Suppressor macrophage (primary cell): ENCODE measurements at places on chromosomes 3 and 15.
A peak's percentile ranks its signal among the peaks of the same experiment; 100 is the strongest.

- no peak for DNase-seq
These were observed 73.5 kb downstream of the ATP10A start for GRCh38 chr15:25789616-25789999.

DNA sequence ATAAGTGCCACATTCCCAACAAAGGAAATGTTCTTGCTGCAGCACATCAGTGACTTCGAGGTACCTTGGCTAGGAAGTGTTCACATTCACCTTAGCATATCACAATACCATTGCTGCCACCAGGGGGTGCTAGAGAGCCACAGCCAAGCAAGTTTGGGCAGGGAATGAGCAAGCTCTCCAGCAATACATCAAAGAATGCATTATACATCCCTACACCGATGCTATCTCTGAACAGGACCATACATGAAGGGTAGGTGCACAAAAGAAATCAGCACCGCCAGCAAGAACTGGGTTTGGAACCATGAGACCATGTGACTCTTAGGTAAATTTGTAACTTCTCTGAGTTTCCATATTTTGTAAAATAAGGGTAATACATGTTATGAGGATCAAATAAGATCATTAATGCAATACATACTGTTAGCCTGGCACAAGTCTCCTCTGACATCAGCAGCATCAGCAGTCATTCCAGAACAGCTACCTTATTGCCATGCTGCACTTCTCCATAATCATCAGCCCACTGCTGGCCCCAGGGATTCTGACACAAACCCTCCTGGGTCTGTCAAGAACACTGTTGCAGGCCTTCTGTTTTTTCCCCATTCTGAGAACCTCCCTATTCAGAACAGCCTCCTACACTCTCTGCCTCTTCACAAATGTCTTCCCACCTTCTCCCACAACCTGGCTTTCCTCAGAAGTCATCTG lies 37.5 kb downstream of the RYK start:
- peak; percentile 90 for DNase-seq

DNA sequence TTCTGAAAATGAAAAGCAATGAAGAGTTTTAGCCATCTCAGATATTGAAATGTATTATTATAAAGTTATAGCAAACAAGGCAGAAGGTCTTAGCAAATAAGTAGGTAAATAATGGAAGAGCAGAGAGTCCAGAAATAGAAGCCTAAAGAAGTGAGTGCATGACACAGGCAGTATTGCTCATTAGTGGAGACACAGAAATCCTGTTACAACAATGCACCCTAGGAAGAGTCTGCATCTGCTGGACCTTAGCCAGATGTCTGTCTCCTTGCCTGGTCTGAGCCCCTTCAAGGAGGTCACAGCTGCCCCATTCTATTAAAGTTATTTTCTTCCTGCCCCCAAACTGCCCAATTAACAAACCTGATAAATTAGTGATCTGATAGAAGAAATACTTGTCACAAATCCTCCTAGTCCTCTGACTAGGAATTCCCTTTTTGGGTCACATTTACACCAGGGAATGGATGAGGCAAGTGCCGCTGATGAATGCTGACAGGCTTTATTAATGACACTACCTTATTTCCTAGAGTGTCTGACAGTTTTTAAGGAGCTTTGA lies 51.9 kb downstream of the HOMER2 start:
- no peak for DNase-seq

DNA sequence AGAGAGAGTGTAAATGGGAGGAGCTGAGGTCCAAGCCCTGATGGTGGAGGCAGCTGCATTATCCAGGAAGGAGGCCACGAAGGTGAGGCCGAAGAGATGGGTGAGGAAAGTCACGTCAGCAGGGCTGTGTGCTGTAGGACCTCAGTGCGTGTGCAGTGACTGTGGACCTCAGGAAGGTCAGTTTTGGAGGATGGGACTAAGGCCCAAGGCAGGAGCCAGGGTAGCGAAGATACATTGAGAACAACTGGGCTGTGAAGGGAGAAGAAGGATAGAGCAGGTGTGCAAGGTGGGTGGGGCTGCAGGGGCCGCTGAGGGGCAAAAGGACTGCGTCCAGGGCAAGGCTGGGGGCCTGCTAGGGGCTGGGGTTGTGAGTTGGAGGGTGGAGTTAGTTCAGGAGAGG lies 4.9 kb downstream of the KLHL40 start:
- DNase-seq = no peak

DNA sequence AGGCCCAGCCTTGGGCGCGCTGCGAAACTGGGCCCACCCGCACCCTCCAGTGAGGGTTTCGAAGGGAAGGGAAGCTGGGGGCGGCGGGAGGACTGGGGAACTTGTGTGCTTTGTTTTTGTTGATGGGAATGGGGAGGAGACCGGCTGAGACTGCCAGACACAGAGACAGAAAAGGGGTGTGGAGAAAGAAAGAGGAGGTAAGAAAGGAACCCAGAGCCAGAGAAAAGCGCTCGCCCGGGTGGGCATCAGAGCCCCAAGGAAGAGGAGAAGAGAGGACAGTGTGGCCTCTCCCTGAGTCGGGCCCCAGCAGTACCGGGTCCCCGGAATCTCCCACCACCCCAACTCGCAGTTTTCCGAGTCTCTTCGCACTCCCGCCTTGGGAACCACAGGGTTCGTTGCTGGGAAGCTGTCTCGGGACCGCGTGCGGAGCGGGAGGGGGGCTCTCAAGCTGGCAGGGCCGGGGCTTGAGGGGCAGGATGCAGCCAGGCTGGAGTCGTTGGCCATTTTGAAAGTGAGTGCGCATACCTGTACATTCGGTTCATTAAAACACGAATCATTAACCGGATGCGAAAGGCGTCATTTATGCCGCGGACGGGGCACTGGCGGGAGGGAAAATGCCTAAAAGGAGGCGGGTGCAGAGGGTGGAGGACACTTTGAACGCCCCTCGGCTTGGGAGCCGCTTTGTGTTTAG lies 3.1 kb downstream of the SKOR1 start:
- DNase-seq = no peak

- peak; percentile 15 for DNase-seq
These were observed 12.9 kb downstream of the DYNC1LI1 start for GRCh38 chr3:32557640-32558352.

- peak; percentile 33 for DNase-seq
These were observed 116.9 kb downstream of the TP63 start for GRCh38 chr3:189748046-189748445.

GRCh38 chr3:8555113-8555661 lies 53.6 kb downstream of the LMCD1 start:
- DNase-seq = no peak

DNA sequence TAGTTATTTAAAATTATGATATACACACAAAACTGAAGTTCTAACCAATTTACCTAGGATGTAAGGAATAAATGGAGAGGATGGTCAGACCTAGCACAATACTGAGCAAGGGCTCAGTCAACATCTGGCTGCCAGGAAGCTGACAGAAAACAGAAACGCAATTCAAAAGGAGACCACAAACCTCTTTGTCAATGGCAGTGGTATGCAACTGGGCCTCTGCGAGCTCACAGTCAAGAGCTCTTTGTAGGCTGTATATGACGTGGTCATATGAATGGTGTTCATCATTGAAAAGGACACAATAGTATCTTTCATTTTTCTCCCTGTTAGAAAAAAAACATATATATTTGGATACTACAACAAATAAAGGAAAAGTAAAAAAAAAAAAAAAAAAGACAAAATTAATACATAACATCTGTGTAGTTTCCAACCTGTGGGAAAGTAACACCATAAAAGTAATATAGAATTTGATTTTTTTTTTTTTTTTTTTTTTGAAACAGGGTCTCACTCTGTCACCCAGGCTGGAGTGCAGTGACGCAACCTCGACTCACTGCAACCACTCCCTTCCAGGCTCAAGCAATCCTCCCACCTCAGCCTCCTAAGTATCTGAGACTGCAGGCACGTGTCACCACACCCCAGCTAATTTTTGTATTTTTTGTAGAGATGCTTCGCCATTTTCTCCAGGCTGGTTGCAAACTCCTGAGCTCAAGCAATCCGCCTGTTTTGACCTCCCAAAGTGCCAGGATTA lies 37.9 kb downstream of the UBR1 start:
- DNase-seq = peak; percentile 2

DNA sequence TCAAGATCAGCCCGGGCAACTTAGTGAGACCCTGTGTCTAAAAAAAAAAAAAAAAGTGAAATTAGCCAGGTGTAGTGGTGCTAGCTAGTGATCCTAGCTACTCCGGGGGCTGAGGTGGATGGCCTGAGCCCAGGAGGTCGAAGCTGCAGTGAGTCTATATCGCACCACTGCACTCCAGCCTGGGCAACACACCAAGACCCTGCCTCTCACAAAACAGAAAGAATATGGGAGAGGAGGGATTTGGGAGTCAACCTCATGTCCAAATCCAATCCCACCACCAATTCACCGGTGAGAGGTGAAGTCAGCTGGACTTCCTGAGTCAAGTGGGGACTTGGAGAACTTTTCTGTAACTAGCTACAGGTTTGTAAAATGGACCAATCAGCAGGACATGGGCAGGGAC lies 80.5 kb upstream of the MFGE8 start:
- DNase-seq = no peak

- no peak for DNase-seq
These were observed 1.6 kb downstream of the SKOR1 start for GRCh38 chr15:67826717-67827561.

- DNase-seq = no peak
These were observed 281.0 kb upstream of the NR2E3 start for GRCh38 chr15:71529361-71529760.

DNA sequence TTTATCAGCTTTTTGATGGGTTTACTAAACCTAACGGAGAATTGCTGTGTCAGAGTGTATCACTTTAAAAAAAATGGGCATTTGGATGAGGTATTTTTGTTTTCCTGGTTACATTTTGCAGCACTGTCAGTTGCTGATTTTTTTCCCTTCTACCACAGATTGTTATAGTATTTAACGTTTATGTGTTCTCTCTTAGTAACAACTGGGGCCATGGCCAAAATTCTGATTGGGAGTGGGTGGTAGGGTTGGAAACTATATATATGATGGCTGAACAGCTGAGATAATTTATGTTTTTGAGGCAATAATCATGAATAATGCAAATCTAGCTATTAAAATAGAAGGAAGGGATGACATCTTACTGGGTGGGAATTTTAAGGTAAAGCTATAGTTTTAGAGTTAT lies 229.4 kb upstream of the SUCLG2 start:
- no peak for DNase-seq

DNA sequence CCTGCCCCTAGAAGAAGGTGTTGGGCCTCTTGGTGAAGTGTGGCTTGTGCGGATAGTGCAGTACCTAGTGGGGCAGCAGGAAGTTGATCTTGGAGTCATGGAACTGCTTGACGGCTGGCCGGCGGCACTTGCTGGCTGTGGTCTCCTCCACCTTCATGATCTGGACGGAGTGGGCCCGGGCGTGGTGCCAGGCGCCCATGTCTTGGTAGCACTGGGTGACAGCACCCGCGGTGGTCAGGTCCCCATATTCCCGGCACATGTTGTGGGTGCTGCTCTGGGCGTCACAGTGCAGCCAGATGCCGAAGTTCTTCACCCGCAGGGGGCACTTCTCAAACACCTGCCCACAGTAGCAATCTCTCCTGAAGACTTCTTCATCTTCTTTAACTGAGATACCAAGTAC lies 30.7 kb downstream of the EXOG start:
- no peak for DNase-seq

- no peak for DNase-seq
These were observed 360.2 kb downstream of the ZNF385D start for GRCh38 chr3:21390856-21391255.

- no peak for DNase-seq
These were observed 181.7 kb upstream of the CADPS start for GRCh38 chr3:63056932-63057331.

DNA sequence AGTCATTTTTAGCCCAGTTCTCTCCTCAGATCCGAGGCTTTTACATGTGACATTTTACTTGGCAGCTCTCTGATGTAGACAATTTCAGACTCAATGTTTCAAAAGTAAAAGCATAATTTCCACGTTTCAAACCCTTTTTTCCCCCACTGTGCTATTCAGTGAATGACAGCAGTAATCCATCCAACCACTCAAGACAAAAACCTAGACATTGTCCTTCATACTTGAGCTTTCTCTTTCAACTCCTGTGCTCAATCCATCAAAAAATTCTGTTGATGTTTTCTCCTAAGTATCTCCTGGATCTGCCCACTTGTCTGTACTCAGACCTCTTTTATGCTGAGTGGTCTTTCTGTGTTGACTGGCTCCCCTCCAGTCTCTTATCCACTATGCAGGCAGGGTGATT lies 214.7 kb downstream of the CHL1 start:
- no peak for DNase-seq

- DNase-seq = no peak
These were observed 223.2 kb downstream of the MBNL1 start for GRCh38 chr3:152491922-152492321.

DNA sequence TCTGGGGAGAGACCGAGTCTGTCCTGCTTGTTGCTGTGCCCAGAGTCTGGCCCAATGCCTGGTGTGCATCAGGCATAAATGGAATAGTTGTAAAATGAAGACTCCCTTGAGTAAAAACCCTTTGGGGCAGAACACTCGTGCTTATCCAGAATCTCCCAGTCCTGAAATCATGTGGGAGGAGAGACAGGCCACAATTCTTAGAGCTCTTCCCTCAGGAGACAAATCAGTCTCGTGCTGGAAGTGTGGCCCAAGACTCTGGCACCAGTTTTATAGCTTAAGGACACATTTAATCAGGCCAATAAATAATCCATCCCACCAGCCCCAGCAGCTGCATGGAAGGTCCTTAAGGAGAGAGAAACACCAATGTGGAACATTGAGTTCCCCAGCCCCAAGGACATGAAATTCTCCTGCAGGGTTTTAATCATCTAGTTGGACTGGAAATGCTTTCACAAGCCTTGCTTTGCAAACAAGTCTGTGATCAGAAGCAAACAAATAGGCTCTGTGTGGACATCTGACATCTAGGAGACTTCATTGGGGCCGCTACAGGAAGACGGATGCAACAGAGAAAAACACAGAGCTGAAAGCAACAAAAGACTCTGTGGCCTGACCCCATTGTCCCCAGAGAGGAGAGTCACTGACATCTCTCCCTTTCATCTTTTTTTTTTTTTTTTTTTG lies 70.4 kb downstream of the LSM3 start:
- no peak for DNase-seq

GRCh38 chr15:101733545-101733944 lies 9.3 kb upstream of the TARS3 start:
- DNase-seq = no peak

GRCh38 chr15:95843241-95843910 lies 487.1 kb upstream of the NR2F2 start:
- DNase-seq = no peak

GRCh38 chr3:12896063-12896985 lies 55.0 kb upstream of the RPL32 start:
- DNase-seq = peak; percentile 43

DNA sequence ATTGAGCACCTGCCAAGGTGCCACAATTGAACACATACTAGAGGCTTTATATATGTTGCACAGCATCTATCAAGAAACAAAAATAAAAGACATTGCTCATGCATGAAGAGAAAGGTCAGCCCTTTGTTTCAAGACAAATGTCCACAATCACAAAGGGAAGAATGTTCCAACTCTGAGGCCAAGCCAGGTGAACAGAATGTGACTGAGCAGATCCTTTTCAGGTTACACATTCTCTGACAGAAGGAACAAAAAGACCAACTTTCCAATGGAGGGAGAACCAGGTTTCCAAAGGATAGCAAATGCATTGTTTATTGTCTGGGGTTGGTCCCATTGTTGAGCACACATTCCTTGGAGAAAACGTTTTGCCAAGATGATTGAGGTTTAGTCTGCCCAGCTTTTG lies 50.2 kb upstream of the FAM174B start:
- no peak for DNase-seq

GRCh38 chr3:149909923-149910322 lies 60.8 kb downstream of the PFN2 start:
- no peak for DNase-seq
